Activated naive CD8-positive, alpha-beta T cell treated with anti-CD3 and anti-CD28 coated beads, Interleukin-2, amount 10 ng/mL, durations not matched to agents 7 days and 5 days (primary cell): ENCODE measurements at places on chromosomes 6 and 20.
A peak's percentile ranks its signal among the peaks of the same experiment; 100 is the strongest.

DNA sequence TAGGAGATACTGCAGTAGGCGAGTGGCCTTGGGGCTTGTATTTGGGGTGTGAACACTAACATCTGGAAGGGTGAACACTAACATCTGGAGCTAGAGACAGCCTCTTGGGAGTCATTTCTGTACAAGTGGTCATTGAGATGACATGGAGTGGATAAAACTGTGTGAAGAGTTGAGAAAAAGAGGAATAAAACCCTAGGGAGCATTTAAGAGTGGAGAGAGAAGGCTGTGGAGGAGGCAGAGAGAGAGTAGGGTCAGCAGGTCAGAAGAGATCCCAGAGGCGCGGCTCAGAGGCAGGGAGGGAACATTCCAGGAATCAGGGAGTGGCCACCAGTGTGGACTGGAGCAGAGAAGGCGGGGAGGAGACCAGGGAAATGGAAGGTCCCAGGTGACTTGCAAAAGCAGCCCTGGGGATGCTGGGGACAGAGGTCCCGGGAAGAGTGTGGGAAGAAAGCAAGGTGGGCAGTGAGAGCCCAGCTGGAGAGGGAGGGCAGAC is 202.0 kb upstream of the RNF24 start:
- no peaks in the 10 kb centered on the region for H3K36me3 ChIP-seq
- H3K27me3 ChIP-seq: peaks cover 20% of the 10 kb centered on the region

DNA sequence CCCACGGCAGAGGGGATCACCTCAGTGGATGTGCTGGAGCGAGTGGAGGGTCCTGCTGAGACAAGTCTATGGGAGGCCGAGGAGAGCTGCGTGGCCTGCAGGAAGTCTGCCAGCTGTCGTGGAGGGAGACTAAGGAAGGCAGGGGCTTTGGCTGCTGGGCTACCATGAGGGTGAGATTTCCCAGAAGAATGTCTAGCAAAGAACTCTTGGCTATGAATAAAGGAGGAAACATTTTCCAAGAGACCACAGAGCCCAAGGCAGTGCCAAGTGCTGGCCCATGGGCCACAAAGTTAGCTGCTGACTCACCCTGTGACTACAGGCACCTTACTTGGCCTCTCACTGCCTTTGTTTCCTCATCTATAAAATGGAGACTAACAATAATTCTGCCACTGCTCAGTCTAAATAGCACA is 73.4 kb downstream of the PRDM1 start:
- no peak overlapping the region for H3K4me3 ChIP-seq
- H3K27me3 ChIP-seq: no peaks in the 10 kb centered on the region
- peaks cover 36% of the 10 kb centered on the region for H3K4me1 ChIP-seq
- no peak overlapping the region for H3K27ac ChIP-seq
- DNase-seq: no peak

DNA sequence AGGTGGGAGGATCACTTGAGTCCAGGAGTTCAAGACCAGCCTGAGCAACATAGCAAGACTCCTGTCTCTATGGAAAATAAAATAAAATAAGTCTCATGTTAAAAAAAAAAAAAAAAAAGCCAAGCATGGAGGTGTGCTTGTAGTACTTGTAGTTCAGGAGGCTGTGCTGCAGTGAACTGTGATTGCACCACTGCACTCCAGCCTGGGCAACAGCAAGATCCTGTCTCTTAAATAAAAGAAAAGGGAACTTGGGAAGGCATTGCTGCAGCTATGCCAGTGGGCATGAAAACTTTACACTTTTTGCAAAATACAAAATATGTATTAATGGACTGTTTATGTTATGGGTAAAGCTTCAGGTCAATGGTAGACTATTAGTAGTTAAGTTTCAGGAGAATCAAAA is 37.5 kb upstream of the REV3L start:
- no peak for DNase-seq
- H3K36me3 ChIP-seq: peaks cover 5% of the 10 kb centered on the region
- H3K4me1 ChIP-seq: peaks cover 46% of the 10 kb centered on the region
- no peak overlapping the region for H3K27ac ChIP-seq
- no peak overlapping the region for H3K4me3 ChIP-seq
- H3K27me3 ChIP-seq: no peaks in the 10 kb centered on the region

- H3K27me3 ChIP-seq: no peaks in the 10 kb centered on the region
- H3K36me3 ChIP-seq: peaks cover 8% of the 10 kb centered on the region
- H3K4me3 ChIP-seq: peak overlapping the region; percentile 88
- H3K27ac ChIP-seq: peak overlapping the region; percentile 95
- H3K4me1 ChIP-seq: peaks cover 14% of the 10 kb centered on the region
Measured at GRCh38 chr20:63736893-63737694, 630 bp downstream of the LIME1 start.
